ENCODE measurements at places on chromosomes 5 and 9.
A peak's percentile ranks its signal among the peaks of the same experiment; 100 is the strongest.

DNA sequence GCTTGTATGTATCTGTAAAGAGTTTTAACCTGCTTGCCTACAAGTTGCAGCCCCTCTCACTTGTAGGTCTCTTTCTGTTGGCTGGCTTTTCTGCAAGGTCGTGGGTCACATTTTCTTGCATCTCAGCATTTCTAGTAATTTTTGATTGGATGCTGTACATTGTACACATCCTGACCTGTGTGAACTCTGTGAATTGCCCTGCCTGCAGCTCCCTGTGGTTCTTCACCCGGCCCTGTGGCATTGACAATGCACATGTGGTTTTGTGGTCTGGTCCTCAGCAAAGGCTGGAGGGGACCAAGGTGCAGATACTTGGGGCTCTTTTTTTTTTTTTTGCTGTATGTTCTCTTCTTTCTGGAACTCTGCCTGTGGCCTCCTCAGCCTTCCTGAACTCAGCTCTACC lies 53.6 kb downstream of the WNK2 start:
- no peak for DNase-seq

DNA sequence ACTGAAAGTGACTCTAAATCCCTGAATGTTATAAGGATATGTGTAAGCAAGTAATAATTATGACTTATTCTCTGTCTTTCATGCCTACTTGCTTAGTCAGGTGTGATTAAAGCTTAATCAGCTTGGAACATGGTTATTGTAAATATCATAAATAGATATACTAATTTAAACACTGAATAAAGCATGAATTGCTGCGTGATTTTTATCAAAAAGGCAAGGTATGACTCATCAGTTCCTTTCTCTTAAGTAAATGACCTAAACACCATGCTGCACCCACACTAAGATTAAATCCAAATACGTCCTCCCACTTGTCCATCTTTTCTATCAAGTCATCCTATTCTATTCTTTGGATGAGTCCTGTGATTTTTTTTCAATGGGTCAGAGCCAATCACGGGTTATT lies 124.6 kb upstream of the MTAP start:
- peak; percentile 67 for DNase-seq

DNA sequence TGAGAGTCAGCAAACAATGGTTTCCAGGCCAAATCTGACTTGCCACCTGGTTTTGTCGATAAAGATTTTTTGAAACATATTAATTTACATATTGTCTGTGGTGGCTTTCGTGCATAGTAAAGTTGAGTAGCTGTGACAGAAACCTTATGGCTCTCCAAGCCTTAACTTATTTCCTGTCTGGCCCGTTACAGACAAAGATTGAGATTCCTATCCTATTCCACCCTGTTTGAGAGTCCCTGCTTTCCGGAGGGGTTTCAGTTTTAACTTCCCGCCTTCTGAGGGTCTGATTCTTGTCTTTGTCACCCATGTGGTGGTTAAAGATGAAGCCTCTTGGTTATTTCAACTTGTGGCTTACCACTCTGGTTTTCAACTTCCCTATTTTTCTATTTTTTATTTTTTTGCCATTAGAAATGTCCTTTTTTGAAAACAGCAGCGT lies 11.4 kb downstream of the OTULIN start:
- peak; percentile 19 for DNase-seq

GRCh38 chr5:160922311-160922710 lies 70.3 kb upstream of the ATP10B start:
- DNase-seq: no peak

DNA sequence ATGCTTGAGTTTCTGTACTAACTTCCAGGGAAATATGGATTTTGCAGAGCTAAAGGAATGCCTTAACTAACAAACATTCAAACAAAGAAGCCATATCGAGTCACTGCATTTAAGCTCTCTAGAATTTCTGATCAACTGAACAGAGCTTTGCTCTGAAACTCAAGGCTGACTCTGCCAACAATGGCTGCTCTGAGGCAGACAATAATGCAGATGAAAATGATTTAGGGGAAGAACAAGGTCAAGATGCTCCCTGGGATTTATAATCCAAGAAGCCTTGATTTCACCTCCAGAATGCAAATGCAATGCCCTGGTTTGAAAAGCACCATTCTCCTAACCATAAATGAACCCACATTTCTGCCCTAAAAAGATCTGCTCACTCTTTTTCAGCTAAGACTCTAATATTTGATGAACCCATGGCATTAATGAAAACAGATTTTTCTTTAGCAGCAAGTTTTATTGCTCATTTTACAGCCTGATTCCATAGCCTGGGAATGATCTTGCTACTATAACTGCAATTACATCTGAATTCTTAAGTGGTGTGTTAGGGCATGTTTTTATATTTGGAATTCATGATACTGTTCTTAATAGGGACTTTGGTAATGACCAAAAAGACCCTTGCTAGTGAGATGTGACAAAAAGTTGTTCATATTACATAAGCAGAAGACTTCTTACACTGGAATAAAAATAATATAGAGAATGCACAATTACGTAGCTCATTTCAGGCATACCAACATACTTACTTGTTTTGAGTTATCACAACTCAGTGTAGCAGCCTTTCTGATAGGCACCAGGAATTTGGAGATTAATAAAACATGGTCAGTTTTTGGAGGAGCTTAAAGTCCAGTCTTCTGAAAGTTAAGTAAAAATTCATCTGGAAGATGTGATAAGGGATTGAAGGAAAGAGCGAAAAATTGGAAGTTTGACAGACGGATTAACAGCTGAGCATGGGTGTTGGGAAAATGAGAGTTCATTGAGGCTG lies 169.4 kb downstream of the TRPM3 start:
- peak; percentile 22 for DNase-seq

GRCh38 chr5:134553821-134554267 lies 28.4 kb downstream of the JADE2 start:
- DNase-seq: no peak

DNA sequence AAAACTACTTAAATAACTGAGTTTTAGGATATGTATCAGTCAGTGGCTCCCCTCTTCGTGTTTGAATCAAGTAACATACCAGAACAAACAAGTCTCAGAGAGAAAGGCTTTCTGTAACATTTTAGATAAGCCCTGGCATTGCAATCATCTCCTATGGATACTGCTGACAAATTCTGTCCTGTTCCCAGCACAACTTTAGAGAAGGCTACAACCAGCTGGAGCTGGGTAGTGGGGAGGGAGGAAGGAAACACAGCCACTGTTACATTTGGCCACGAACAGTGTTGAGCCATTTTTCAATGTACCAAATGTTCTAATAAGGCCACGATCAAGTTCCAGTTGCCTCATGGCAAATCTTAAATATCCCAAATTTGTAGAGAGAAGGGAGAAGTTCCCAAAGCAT lies 511.8 kb upstream of the WWC1 start:
- DNase-seq: no peak

GRCh38 chr9:96449523-96449844 lies 485 bp upstream of the HABP4 start:
- no peak for DNase-seq

- peak; percentile 33 for DNase-seq
These were observed 379.4 kb downstream of the GADD45G start for GRCh38 chr9:89984214-89984613.

GRCh38 chr5:98768960-98769209 lies 4.6 kb upstream of the RGMB start:
- no peak for DNase-seq

DNA sequence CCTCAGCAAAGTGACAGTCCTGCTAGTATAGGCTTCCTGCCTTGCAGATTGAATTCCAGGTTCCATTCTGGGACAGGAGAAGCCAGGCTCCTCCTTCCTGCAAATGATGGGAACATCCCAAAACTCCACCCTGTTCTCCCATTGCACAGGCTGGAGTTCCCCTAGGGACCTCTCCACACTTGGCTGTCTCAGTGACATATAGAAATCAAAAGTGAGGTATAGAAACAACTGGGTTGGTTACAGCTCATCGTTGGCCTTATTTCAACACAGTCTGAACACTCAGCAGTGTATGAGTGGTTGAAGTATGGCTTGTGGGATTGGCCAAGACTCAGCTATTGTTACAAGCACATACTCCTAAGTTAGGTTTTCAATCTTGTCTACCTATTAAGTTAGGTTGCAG lies 157.8 kb upstream of the FTMT start:
- DNase-seq: no peak

- DNase-seq: peak; percentile 75
These were observed 25.5 kb downstream of the NUP188 start for GRCh38 chr9:128972956-128973355.

GRCh38 chr9:86846656-86847055 lies 100.7 kb downstream of the GAS1 start:
- peak; percentile 56 for DNase-seq

DNA sequence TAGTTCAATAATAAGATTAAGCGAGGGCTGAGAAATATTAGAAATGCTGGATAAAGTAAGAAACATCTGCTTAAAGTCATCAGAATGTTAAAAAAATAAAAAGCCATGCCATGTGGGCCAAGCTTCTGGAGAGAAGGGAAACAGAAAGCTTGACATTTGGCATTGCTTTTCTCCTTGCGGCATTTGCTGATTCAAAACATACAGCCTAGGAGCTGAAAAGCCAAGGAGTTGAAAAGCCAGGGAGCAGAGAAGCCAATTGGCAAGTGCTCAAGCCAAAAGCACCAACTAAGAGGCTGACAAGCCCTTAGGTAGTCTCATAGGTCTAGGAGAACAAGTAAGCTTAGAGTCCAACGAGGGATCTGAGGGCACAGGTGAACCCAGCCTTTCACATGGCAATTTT lies 754.3 kb downstream of the TLE4 start:
- DNase-seq: no peak

- no peak for DNase-seq
These were observed 23.5 kb upstream of the SMIM23 start for GRCh38 chr5:171762021-171762608.

- DNase-seq: peak; percentile 9
These were observed 1199.8 kb downstream of the DTWD2 start for GRCh38 chr5:117788596-117788995.

DNA sequence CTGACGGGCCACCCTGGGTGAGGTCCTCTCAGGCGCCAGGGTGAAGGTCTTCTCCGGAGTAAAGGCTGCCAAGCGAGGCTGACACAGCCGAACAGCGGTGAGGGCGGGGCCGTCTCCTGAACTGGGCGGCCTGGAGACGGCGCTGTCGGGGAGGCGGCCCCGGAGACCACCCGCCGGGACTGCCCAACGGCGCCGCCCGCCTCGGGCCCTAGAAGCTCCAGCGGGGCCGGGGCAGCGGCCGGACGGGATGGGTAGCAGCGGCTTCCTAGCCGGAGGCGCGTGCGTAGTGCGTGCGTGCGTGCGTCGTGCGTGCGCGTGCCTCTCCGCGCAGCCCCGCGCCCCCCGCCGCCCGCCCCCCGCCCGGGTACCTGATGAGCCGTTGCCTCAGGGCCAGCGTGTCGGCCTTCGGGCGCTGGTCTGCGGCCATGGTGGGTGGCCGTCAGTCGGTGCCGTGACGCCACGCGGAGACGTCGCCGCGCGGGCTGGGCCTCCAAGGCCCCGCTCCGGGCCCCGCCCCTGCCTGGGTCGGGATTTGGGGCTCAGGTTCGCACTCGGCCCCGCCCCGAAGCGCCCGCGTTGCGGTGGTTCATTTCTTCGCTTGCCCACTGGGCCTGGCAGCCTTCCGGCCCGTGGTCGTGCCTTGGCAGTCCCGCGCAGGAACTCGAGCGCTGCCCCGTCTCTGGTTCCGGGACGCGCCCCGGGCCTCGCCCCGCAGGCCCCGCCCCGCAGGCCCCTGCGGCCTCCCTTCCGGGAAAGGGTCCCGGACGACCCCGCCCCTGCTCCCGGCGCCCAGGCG lies at the start of gene PHYKPL:
PHYKPL (minus strand) TSS at position 679 of the 796 bp plus-strand sequence; CDS start at position 427, 252 bp downstream.
- DNase-seq: peak; percentile 70

DNA sequence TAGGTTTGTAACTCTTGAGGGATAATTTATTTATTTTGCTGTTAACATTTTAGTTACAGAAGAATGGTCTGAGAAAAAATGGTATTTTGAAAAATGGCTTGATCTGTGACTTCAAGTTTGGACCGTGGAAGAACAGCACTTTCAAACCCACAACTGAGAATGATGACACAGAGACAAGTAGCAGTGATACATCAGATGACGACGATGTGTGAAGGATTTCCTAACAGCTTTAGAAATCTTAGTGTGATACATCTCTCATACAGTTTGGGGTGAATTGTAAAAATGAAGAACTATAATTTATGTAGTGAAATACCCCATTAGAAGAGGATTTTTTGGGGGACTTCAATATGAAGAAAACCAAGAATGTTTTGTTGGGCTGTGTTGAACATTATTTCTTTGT lies 88.7 kb downstream of the GPBP1 start:
- no peak for DNase-seq

- DNase-seq: peak; percentile 40
These were observed 147.5 kb downstream of the GNAQ start for GRCh38 chr9:77883846-77884771.

- DNase-seq: no peak
These were observed 22.7 kb downstream of the CLTA start for GRCh38 chr9:36213387-36213786.

DNA sequence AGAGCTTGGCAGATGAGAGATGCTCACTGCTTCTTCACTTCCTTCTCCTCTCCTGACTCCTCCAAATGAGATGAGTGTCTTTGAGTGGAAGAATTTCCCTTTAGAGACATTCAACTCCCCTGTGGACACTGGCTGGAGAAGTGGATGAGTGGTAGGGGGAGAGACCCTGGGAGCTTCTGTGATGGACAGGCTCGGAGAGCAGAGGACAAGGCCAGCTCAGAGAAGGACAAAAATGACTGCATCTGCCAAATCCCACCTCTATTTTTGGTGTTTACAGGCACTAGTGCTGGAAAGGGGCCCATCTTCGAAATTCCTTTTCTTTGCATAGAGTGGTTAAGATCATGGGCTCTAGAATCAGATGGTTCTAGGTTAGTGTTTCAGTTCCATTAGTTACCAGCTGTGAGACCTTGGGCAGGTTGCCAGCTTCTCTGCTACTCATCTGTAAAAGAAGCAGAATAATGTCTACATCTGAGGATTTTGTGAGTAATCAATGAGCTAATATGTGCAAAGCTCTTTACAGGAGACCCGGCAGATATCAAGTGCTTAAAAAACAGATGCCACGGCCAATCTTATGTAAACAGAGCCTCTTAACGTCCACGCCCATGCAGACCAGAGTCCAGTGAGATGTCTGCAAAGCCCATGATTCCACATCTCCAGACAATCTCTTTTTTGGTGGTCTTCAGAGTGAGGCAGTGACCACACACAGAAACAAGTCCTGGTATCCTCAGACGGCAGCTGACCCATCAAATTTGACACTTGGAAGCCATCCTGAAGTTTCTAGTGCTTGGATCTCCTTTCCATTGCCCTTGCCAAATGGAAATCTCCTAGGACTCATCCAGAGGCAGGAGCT lies 13.6 kb upstream of the COL27A1 start:
- peak; percentile 53 for DNase-seq

DNA sequence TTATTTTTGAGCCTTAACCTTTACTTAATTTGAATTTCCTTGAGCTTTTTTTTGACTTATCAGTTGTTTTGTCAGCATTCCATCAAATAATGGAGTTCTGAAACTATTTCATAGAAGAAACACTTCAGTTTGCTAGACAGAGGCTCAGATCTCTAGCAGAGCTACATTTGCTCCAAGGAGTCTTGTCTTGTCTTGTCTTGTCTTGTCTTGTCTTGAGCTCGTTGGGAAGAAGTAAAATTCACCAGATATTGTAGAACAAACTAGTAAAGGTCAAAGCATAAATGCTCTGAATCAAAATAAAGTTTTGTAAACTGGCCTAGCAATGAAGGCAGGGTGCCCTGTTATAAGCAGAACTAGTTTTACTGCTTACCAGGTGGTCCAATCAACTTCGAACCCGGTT lies 33.5 kb downstream of the RAB24 start:
- DNase-seq: no peak

Measured in choroid plexus epithelial cell (primary cell).